ENCODE measurements at places on chromosomes 7 and 10.
A peak's percentile ranks its signal among the peaks of the same experiment; 100 is the strongest.

- DNase-seq = no peak
These were observed 40.9 kb downstream of the PDSS1 start for GRCh38 chr10:26738301-26738911.

GRCh38 chr10:89838044-89838615 lies 136.7 kb downstream of the KIF20B start:
- no peak for DNase-seq

DNA sequence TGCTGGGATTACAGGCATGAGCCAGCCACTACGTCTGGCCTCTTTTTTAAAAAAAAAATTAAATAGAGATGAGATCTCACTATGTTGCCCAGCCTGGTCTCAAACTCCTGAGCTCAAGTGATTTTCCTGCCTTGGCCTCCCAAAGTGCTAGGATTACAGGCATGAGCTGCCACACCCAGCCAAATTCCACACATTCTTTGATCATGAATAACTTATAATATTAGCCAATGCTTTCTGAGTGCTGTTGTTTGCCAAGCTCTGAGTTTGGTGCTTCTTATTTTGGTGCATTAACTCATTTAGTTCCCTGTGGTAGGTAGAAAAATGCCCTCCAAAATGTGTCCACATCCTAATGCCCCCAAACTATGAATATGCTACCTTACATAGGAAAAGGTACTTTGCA lies 47.2 kb upstream of the MKI67 start:
- no peak for DNase-seq

GRCh38 chr7:151083071-151083823 lies at the start of gene TMUB1:
TSS of gene TMUB1 (minus strand) at chr7:151083493. CDS start at chr7:151082563, 930 bp downstream.
- DNase-seq = peak; percentile 85

- no peak for DNase-seq
These were observed 48.6 kb downstream of the HIBADH start for GRCh38 chr7:27614095-27614494.

DNA sequence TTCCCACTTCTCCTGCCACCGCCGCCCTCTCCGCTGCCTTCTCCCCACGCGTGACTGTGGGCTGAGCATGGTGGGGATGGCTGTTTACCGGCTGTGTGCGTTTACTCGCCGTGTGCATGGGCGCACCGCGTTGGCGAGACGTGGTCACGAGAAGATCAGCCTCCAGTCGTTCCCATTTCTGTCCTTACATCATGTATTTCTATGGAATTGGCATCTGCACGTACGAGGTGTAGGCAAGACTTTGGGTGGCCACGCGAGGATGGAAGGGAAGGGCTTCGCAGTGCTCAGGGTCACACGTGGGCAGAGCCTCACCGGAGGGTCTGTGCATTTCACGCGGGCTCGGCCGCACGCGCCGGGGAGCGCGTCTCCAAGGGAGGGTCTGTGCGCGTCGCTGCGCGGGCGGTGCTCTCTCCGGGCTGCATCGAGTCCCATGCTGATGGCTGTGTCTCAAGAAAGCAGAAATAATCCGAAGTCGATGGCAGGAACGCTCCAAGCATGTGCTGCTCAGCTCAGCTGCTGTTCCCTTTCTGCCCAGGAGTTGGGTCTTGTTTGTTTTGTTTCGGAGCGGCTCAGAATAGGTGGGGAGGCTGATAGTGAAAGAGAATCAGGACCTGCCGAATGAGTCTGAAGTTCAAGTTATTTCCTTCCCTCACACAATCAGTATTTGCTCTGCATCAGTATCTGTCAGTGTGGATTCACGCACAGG lies 973 bp downstream of the CAMK1D start:
- peak; percentile 70 for DNase-seq

GRCh38 chr10:21494191-21495001 lies 31.1 kb downstream of the SKIDA1 start:
- DNase-seq = peak; percentile 63

GRCh38 chr10:311901-312665 lies 176.8 kb downstream of the ZMYND11 start:
- DNase-seq = no peak

DNA sequence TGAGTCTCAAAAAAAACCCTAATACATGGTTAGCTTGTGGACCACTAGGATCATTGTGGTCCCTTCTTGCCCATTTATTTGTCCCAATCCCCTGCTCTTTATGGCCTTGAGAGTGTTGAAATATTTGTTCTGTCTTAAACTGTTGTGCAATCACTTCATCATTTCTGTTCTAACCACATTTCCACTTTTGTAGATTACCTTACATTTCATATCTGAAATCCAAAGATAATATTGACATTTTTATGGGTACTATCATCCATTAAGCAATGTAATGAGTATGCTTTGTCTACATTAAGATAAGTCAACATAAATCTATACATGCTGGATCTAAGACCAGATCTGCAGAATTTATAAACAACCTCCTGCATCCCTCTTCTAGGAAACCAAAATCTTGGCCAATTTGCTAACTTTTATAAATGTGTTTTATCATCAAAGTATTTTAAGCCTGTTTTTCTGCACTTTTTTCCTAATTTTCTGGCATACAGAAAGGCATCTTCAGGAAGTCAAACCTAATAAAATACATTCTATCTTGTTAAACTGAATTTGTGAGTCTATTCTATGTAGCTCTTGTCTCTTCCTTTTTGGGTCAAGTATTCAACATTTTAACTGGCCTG lies 359.4 kb upstream of the CELF2 start:
- DNase-seq = no peak

- DNase-seq = no peak
These were observed 69.1 kb downstream of the VPS41 start for GRCh38 chr7:38839851-38840250.

GRCh38 chr7:146223851-146224250 lies 107.2 kb downstream of the CNTNAP2 start:
- no peak for DNase-seq

GRCh38 chr7:48094861-48095293 lies 5.8 kb downstream of the UPP1 start:
- DNase-seq = peak; percentile 86

DNA sequence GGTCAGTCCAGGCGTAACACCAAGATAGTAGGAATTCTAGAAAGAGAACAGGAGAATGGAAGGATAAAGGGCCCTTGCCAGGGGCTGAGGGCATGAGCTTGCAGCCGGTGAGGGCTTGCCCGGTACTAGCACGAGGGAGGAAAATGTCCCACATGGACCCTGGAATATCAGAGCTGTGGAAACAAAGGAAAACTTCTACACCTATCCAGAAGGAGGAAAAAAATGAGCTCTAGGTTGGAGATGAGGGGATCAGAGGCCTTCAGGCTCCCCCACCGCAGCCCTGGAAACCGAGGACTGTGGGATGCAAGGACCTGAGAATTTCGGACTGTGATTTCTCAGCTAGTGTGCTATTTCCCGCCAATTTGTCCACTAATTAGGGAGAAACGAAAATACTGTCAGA lies 22.1 kb downstream of the RAMP3 start:
- DNase-seq = no peak

DNA sequence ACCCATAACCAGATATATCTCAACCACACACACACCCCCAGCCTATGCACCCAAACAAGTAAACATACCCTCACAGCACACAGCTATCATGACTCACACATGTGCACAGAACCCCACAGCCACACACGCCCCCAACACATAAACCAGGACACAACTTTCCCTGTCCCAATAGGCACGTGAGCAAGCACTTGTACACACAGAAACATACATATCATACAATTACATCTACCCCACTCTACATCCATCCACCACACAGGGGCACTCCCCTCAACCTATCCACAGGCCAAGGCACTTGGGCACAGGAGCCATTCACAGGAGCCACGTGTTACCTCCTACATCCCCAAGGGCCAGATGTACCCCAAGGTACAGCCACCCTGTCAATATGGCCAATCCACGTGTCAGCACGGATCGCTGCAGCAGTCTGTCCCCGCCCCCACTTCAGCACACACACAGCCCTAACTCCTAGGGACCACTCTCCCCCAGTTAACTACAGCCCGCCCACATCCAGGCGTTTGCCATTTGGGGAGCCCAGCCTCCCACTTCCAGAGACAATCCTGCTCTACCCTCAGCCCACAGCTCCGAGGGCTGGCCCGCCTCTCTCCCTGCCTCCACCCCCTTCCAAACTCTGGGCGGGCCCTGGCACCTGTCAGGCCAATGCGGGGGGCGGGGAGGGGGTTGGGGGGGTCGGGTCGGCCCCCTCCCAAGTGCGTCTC lies 163.5 kb downstream of the SH3PXD2A start:
- no peak for DNase-seq

DNA sequence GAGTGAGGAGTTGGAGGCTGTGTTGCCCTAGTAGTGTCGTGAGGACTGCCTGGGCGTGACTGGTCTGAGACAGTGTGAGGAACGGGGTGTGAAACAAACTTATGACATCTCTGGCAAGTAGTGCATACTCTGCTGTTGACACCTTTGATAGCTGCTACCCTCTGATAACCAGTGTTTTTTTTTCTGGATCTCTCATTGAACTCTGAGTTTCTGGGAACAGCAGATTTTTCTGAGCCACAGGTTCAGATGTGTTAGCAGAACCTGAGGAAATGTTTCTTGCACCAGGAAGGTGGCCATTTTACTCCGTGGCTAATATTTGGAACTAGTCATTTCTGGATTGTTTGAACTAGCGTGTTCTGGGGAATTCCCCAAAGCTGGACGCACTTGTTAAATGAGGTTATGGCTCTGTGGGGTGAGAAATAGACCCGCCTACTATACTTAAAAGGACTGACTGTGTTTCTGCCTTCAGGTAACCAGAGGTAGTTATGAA lies 52.9 kb downstream of the AUTS2 start:
- DNase-seq = no peak

DNA sequence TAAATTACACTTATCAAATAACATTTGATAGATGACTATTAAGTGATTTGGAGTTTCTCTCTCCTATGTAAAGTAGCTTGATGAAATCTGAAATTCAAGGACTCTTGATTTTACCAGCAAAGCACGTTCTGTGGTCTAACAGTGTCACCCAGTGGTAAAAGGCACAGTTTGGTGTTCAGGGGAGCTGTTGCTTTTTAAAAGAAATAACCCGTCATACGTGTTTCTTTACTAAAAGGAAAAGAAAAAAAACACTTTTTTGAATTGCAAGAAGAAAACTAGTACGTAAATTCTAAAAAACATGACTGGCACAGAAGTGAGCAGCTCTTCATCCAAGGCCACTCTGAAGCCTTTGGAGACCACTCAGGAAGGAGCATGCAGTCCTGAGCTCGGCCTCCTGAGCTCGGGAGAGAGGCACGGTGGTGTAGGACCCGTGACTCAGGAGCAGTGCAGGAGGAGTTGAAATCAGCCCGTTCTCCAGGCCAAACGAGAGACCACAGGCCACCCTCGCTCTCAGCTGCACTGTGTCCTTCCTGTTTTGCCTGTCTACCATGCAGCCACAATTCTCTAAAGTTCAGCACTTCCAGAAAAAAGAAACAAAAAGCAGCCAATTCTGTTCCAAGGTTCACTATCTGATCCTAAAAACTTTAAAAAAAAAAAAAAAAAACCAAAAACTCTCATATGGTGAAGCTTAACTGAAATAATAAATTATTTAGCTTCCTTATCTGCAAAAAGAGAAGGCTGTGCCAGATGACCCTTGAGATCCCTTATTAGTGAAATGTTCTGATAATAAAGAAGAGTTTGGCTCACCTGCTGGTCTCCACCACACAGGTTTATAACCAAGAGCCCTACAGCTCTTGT lies 212.6 kb upstream of the FRMD4A start:
- no peak for DNase-seq

GRCh38 chr7:28301148-28301641 lies 111.1 kb upstream of the CREB5 start:
- peak; percentile 58 for DNase-seq

- DNase-seq = no peak
These were observed 411.5 kb downstream of the SFMBT2 start for GRCh38 chr10:6999232-6999925.

GRCh38 chr10:19954601-19955000 lies 138.4 kb downstream of the PLXDC2 start:
- DNase-seq = no peak

GRCh38 chr7:148721390-148721789 lies 22.7 kb downstream of the CUL1 start:
- no peak for DNase-seq

DNA sequence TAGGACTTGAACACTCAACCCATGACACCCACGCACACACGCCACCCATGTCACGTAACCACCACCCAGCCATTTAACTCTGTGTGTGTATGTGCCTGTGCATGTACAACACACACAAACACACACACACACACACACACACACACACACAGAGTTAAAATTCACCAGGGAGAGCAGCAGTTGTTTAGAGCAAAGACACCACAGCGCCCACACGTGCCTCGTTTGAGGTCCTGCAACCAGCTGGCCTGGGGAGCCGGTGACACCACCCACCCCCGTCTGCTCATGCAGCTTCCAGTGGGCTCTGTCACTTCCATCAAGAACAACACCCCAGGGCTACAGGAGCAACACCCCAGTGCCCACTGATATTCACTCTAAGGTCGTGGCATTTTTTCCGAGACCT lies 97.4 kb downstream of the ELFN1 start:
- DNase-seq = no peak

- DNase-seq = no peak
These were observed 67.6 kb downstream of the CAV1 start for GRCh38 chr7:116592445-116592844.

DNA sequence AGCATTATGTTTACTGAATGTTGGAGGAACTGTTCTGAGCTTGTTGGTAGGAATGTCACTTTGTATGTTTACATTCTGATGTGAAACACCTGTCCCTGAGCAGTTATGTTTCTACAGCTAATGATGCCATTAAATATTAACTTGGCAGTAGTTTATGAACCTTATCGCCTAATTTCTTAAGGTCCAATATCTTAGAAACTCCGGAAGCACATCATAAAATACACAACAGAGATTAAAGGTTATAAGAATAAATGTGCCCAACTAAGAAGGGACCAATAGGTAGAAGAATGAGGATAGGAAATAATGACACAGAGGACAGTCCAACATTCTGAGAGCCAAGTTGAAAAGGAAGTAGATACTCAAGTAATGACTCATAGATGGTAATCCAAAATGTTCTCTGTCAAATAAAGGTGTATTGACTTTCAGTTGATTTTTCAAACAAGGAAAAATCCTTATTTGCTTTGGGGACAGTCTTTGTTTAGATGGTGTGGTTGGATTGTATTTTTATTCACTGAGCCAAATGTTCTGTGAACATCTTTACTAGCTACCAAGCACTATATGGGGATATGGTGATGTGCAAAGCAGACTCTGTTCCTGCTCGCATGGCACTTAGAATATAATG lies 31.9 kb downstream of the LCOR start:
- peak; percentile 31 for DNase-seq

- peak; percentile 3 for DNase-seq
These were observed 251.8 kb downstream of the MTERF1 start for GRCh38 chr7:91628742-91629141.

- DNase-seq = no peak
These were observed 2.5 kb downstream of the SLC16A9 start for GRCh38 chr10:59706851-59707797.

DNA sequence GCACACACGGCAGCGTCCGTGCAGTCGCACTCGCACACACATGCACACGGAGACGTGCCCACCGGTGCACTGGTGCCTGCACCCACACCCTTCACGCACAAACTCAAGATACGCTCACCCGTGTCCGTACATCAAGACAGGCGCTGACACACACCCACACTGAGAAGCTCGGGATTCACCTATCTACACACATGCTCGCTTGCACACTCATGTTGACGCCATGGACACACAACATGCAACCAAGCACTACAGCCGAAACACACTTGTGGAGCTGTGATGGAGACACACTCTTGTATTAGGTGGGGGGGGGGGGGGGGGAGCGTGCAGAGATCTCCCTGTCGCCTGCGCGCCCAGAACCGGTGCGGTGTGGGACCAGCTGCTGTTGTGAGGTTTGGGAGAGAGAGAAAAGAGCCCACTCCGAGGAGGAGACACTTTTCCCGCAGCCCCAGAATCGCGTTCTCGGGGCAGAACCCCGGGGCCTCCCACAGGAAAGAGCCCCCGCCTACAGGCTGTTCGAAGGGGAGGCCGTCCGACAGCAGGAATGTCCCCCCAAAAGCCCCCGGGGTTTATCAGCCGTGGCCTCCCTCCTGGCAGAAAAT lies 605 bp upstream of the NFKB2 start:
- peak; percentile 67 for DNase-seq

All from adipocyte (in vitro differentiated cells).